ENCODE measurements at places on chromosomes 4 and X.

GRCh38 chr4:120057416-120057815 lies 9.2 kb downstream of the MAD2L1 start:
- no peak for DNase-seq

DNA sequence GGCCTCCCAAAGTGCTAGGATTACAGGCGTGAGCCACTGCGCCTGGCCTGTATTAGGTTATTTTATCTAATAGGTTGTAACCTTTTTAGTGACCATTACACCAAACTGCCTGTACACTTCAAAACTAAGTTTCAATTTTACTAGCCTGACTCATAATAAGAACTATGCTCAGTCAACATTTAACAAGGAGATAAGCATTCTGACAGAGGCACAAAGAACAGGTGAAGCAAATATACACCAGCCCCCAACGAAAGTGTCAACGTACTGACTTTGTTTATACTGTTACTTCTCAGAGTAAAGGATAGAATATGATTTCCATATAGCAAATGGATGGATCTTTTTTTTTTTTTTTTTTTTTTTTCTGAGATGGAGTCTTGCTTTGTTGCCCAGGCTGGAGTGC lies 62.8 kb downstream of the SHISA3 start:
- no peak for DNase-seq

GRCh38 chrX:37010496-37010895 lies 2.3 kb downstream of the FAM47C start:
- no peak for DNase-seq

DNA sequence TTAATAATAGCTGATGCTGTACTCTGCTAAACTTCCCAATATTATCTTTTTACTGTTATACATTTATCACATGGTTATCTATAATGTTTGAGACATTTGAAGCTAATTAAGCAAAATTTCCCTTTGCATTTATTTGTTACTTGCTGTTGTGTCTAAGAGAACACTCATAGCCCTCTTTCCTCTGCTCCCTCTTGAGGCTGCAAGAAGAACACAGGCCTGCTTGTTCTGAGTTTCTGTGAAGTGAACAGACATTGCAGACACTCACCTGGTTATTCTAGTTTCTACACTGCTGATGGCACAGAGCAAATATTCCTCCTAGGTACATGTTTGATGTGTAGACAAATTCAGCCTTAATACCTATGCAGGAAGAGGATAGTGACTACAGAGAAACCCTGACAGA lies 367.8 kb downstream of the GASK1B start:
- DNase-seq: no peak

GRCh38 chr4:168699224-168699878 lies 202.5 kb downstream of the PALLD start:
- DNase-seq: no peak

GRCh38 chrX:10450229-10450958 lies 170.0 kb downstream of the MID1 start:
- DNase-seq: no peak

GRCh38 chr4:186651181-186651603 lies 72.5 kb downstream of the FAT1 start:
- no peak for DNase-seq

DNA sequence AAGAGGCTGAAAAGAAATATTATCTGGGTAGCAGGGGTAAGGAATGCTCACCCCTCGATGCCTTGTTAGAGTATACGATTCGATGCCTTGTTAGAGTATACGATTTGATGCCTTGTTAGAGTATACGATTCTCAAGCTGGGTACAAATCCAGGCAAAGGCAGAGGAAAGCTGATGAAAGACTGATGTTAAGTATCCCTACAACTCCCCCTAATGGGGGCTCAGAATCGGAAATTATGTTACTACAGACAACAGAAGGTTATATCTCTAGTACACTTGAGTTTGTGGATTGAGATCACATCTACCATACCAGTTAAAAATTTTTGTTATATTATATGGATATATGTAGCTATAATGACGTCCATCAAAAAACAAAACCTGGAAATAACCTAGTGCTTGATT lies 4.8 kb downstream of the LRRC66 start:
- DNase-seq: no peak

- no peak for DNase-seq
Observed at GRCh38 chr4:94488670-94489069, 36.9 kb downstream of the PDLIM5 start.

- DNase-seq: no peak
Observed at GRCh38 chr4:173414456-173414855, 15.5 kb upstream of the SCRG1 start.

DNA sequence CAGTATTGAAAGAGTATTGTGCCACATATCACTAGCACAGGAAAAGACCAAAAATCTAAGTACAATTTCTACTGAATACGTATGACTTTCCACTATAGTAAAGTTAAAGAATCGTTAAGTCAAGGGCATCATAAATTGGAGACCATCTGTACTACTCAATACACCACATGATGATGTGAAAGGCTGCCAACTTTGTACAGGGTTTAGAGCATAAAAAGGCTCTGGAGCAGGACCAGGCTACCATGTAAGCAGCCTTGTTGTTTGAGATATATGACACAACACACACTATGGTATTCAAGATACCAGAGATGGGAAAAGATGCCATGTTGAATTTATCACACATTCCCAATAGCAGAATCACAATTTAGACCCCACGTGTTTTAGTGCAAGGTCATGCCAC lies 294.9 kb upstream of the TRPC5 start:
- DNase-seq: no peak

DNA sequence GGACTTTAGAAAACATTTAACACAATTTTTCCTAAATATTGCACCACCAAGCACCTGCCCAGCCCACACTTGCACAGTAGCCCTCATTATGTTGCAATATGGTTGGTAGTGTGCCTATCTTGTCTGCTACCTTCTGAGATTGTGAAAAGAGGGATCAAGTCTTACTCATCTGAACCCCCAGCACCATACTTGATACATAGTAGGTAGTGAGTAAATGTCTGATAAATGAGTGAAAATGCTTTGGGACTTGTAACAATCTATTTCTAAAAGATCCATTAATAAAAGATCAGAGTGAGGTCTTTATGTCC lies 118.4 kb upstream of the MED14 start:
- DNase-seq: no peak

GRCh38 chr4:80263541-80264351 lies 2.7 kb upstream of the FGF5 start:
- DNase-seq: no peak

- no peak for DNase-seq
Observed at GRCh38 chrX:134457708-134458107, 2.3 kb upstream of the HPRT1 start.

- peak; percentile 21 for DNase-seq
Observed at GRCh38 chrX:17689971-17690409, 47.3 kb upstream of the SCML1 start.

DNA sequence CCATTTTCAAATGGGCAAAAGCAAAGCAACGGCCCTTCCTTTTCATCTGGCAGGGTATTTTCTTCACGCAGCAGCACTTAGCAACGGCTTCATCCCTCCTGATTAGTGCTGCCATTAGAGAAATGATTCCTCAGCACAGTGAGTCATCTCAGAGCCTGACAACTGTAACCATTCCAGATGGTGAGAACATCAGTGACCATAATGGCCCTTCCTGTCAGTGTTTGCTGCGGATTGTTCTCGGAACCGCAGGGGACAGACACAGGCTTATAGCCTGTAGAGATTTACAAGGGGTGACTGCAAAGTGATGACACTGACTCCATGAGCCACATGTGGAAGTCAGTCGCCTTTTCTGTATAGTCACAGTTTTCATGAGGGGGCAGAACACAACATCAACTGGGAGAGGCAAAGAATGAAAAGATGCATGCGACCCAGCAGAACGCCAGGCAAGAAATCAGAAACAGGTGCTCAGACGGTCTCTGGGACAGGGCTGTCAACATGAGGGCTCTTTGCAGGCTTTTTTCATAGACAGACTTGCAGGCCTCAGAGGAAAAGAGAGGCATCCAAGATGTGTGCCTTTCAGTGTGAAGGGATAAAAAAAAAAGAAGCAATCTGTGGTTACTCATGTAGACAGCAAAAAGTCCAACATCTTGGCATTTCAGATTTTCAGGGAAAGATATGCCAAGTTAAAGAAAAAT lies 69.9 kb upstream of the FBXW7 start:
- no peak for DNase-seq

- no peak for DNase-seq
Observed at GRCh38 chr4:43496188-43496587, 603.7 kb downstream of the GRXCR1 start.

GRCh38 chr4:121252224-121252806 lies 88.2 kb upstream of the TNIP3 start:
- DNase-seq: peak; percentile 49

- no peak for DNase-seq
Observed at GRCh38 chr4:123709336-123709735, 312.7 kb downstream of the SPRY1 start.

DNA sequence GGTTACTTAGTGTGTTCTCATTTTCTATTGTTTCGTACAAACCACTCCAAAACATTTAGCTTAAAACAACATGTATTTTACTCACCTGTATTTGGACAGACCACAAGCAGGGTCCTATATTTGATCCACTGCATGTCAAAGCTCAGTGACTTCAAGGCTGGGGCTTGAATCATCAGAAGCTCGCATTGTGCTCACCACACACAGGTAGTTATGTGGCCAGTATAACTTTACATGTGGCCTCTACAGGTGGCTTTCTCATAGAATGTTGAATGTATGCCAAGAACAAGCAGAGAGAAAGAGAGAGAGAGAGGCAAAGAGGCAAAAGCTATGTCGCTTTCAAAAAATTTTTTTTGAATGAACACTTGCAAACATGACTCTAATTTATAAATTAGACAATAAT lies 107.6 kb downstream of the QRFPR start:
- DNase-seq: no peak

DNA sequence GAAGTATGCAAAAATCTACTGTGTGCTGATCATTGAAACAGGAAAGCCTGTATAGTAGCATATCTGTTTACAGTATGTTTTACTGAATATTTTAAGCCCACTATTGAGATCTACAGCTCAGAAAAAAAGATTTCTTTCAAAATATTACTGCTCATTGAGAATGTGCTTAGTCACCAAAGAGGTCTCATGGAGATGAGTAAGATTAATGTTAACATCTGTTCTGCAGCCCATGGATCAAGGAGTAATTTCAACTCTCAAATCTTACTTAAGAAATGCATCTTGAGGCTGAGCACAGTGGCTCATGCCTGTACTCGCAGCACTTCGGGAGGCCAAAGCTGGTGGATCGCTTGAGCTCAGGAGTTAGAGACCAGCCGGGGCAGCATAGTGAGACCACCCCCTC lies 3.3 kb downstream of the RNF4 start:
- DNase-seq: no peak

DNA sequence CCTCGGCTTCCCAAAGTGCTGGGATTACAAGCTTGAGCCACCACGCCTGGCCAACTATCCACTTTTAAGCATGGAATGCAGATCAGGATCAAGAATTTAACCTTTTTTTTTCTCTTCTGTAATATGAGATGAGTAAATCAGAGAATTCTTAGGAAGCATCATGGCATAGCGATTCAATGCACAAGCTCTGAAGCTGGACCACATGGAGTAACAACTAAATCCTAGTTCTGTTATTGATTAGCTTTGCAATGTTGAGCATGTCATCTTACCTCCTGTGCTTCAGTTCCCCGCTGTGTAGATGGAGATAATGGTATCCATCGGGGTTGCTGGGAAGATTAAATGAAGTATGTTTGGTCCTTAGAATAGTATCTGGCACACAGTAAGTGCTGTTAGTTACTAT lies 1.9 kb upstream of the SNX25 start:
- no peak for DNase-seq

GRCh38 chr4:82599336-82599735 lies 37.5 kb upstream of the TMEM150C start:
- DNase-seq: no peak

- no peak for DNase-seq
Observed at GRCh38 chrX:49308604-49309269, 5.3 kb downstream of the GAGE10 start.

GRCh38 chrX:103741879-103742278 lies 31.2 kb downstream of the TMEM31 start:
- DNase-seq: no peak

GRCh38 chr4:24743927-24744326 lies 51.4 kb upstream of the SOD3 start:
- no peak for DNase-seq

DNA sequence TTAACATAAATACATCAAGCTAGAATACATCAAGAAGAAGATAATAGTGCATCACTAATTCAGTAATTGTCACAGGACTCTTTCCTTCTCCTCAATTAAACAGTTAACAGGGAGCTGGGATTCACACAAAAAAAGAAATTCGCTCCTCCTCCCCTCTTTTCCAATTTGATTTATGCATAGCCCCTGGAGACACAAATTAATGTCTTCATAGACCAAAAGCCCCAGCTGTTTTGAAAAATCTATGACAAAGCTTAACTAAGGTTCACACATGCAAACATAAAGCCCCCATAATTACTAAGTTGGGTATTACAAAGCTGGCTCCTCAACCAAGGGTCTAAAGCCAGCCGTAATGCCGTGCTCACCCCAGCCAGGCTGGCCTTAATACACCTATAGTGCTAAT lies 61.2 kb downstream of the ENOX2 start:
- DNase-seq: no peak

- no peak for DNase-seq
Observed at GRCh38 chrX:72038016-72038415, 93.7 kb downstream of the RTL5 start.

GRCh38 chr4:16124232-16124631 lies 40.4 kb upstream of the PROM1 start:
- DNase-seq: no peak
